LHCN-M2 (cell line): ENCODE measurements at places on chromosomes 5 and 9.

DNA sequence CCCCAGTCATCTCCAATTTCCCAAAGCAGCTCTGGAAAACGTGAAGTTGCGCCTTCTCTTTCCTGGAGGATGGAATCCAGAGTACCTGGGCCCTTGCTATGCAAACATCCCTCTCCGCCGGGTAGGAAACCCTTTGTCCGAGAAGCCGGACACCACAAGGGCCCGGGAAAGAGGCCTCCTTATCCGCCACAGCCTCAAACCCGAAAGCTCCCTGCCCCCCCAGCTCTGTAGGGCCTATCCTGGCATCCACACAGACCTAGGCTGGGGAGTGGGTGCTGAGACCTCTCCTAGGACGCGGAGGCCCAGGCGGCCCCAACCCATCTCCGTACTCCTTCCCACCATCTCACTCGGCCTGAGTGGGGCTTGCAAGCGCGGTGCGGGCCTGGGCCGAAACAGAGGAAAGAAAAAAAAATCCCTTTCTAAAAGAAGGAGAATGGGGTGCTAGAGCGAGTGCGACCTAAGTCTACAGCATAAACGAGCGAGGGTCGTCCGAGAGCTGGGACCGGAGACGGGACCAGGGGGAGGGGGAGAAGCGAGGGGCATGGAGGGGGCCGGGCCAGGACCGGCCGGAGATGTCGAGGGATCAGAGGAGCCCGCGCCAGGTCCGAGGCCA lies 624 bp downstream of the FBXW11 start:
- no peak for DNase-seq

- DNase-seq = no peak
These were observed 1.5 kb downstream of the F2R start for GRCh38 chr5:76717222-76718083.

DNA sequence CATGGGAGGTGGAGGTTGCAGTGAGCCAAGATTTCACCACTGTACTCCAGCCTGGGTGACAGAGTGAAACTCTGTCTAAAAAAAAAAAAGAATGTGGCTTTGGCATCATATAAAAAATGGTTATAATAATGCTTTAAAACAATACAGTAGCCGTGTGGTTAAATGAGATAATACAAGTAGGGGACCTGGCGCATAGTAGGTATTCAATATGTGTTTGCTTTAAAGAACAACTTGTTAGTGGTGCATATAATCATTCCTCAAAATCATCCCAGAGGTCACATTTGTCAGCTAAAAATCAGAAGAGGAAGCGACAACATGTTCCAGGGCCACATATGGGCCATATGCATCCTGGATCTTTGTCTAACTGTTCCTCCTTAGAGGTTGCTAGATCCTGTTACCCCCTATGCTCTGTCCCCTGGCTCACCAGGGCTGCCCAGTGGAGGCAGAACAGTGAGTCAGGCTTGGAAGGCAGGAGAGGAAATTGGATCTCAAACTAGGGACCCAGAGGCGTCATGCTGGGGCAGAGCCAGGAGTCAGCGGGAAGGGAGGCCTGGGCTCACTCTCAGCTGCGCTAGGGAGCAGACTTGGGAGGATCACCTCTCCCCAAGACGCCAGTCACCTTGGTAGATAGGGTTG lies 27.7 kb downstream of the LHX6 start:
- DNase-seq = peak; percentile 81

GRCh38 chr5:135705141-135705631 lies 126.4 kb upstream of the CXCL14 start:
- peak; percentile 56 for DNase-seq

DNA sequence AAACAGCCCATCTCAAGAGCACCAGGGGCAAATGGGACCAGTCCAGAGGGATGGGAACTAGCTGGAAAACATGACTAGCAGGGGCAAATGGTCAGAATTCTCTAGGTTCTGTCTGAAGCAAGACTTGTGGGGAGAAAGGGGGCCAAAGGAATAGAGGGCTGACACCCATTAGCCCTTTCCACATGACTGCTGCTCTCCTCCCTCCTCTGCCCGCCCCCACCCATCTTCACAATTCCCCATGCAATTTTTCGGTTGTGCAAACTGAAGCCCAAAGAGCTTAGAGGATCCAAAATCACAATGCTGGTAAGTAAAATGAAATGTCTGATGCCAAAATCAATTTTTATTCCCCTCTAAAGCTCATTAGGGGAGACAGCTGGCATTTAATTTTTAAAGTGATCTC lies 207.1 kb downstream of the DCP2 start:
- no peak for DNase-seq

- DNase-seq = peak; percentile 86
These were observed 290.0 kb downstream of the ACTL7B start for GRCh38 chr9:108565651-108566378.

DNA sequence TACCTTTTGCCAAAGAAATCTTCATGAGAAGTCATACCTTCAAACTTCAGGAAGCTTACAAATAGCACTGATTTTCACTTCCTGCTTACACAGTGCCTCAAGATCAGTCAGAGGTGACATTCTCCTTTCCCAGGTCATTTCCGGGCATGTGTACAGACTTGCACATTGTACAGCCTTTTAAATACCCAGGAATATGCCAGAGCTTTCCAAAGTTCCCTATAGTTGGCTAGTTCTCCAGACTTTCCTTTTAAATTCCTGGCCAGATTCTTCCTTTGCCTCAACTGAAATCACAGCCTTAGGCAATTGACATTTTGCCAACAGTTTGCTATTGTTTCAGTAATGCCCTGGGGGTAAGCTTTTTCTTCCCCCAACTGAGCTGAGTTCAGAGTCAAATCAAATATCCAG lies 47.2 kb downstream of the RFX3 start:
- DNase-seq = no peak

GRCh38 chr5:10543585-10544040 lies 20.3 kb upstream of the ANKRD33B start:
- DNase-seq = no peak
